ENCODE measurements at places on chromosomes 5 and 9. TPM values are rescaled to one million over a fixed set of nuclear protein-coding genes. Genes with fewer than 3 reads are reported as not detected.

Gene LCN9
- total RNA-seq, result not detected

Gene IFNB1
- total RNA-seq, result not detected

Gene NUTM2G
- total RNA-seq, result not detected

Gene PCDHA8
- not detected for total RNA-seq

Gene FBP1
- total RNA-seq, result not detected

DNA sequence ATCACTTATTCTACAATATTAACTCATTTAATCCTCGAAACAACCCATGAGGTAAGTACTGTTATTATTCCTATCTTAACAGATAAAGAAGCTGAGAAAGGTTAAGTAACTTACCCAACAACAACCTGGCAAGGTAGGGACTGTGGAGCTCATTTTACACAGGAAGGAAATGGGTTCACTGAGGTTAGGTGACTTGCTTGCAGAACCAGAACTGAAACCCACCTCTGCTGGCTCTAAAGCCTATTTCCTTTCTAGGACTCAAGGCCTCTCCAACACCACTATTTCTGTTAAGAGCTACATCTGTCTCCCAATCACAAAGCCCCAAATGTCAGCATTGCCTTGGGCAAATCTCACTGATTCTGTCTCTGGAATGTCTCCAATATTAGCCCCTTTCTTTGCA lies 38.9 kb upstream of the IFNK start:
- H3K27me3 ChIP-seq, result no peaks in the 10 kb centered on the region
- H3K27ac ChIP-seq, result no peak overlapping the region
- no peaks in the 10 kb centered on the region for H3K4me1 ChIP-seq
- H3K4me3 ChIP-seq, result no peak overlapping the region

DNA sequence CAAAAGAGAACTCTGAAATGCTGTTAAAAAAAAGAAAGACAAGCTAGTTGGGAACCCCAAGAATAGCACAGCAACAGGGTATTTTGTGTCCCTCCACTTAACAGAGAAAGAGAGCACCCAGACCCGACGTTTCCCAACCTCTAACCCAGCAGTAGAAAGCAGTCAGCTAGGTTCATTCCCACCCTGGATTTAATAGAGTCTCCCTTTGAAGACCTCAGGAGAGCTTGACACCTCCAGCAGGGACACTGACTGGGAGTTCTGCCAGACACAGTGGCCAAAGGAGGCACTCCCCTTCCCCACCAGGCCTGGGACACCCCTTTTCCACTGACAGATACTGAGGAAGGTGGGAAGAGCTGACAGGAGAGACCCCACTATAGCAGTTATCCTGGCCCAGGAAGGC lies 337.5 kb upstream of the MSX2 start:
- no peak overlapping the region for H3K4me3 ChIP-seq
- no peak overlapping the region for H3K27ac ChIP-seq
- no peaks in the 10 kb centered on the region for H3K36me3 ChIP-seq
- H3K27me3 ChIP-seq, result no peaks in the 10 kb centered on the region

GRCh38 chr9:102253099-102253498 lies 514.7 kb upstream of the GRIN3A start:
- no peaks in the 10 kb centered on the region for H3K4me1 ChIP-seq
- H3K36me3 ChIP-seq, result no peaks in the 10 kb centered on the region
- DNase-seq, result no peak
- no peaks in the 10 kb centered on the region for H3K27me3 ChIP-seq
- H3K27ac ChIP-seq, result no peak overlapping the region

- H3K4me3 ChIP-seq, result no peak overlapping the region
- DNase-seq, result no peak
- H3K36me3 ChIP-seq, result no peaks in the 10 kb centered on the region
- H3K27me3 ChIP-seq, result no peaks in the 10 kb centered on the region
- H3K4me1 ChIP-seq, result no peaks in the 10 kb centered on the region
Measured at GRCh38 chr9:72480921-72481320, 40.5 kb upstream of the TMC1 start.

- DNase-seq, result no peak
- no peak within 1 kb of the TSS for H3K27ac ChIP-seq
- H3K36me3 ChIP-seq, result no peaks in the 10 kb centered on the region
- H3K4me1 ChIP-seq, result no peaks in the 10 kb centered on the region
Measured at GRCh38 chr5:150302301-150303069, at the start of gene ARSI. Gene ARSI (minus strand): TSS chr5:150302905. CDS start chr5:150302373, 532 bp downstream.

DNA sequence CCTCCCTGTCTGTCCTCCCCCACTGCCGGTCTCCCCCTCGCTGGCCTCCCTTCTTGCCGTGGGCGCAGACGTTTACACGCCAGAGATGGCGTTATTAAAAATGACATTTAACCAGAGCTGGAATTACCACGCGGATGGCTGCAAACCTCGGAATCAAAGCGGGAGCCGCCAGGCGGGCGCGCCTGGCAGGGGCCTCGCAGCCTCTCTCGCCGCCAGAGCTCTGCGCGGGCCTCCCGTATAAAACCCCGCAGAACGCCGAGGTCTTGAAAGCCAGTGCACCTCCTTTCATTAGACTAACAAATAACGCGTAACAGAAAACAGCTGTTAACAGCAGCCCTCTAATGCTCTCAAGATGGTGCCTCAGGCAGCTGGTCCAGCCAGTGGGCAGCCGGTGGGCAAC lies 10.2 kb downstream of the PRRX2 start:
- no peaks in the 10 kb centered on the region for H3K36me3 ChIP-seq
- H3K27ac ChIP-seq, result no peak overlapping the region
- H3K4me1 ChIP-seq, result no peaks in the 10 kb centered on the region
- no peak for DNase-seq
- H3K4me3 ChIP-seq, result no peak overlapping the region
- no peaks in the 10 kb centered on the region for H3K27me3 ChIP-seq

GRCh38 chr9:84621811-84622210 lies 47.7 kb upstream of the NTRK2 start:
- H3K36me3 ChIP-seq, result no peaks in the 10 kb centered on the region
- no peak for DNase-seq
- H3K27ac ChIP-seq, result no peak overlapping the region
- H3K27me3 ChIP-seq, result no peaks in the 10 kb centered on the region
- no peak overlapping the region for H3K4me3 ChIP-seq

- H3K27ac ChIP-seq, result no peak overlapping the region
- H3K4me3 ChIP-seq, result no peak overlapping the region
- H3K4me1 ChIP-seq, result no peaks in the 10 kb centered on the region
- H3K27me3 ChIP-seq, result no peaks in the 10 kb centered on the region
Measured at GRCh38 chr5:94442991-94443390, 175.4 kb downstream of the KIAA0825 start.

- no peaks in the 10 kb centered on the region for H3K36me3 ChIP-seq
- H3K4me3 ChIP-seq, result no peak overlapping the region
- no peak for DNase-seq
Measured at GRCh38 chr5:101346906-101347305, 443.8 kb upstream of the ST8SIA4 start.

DNA sequence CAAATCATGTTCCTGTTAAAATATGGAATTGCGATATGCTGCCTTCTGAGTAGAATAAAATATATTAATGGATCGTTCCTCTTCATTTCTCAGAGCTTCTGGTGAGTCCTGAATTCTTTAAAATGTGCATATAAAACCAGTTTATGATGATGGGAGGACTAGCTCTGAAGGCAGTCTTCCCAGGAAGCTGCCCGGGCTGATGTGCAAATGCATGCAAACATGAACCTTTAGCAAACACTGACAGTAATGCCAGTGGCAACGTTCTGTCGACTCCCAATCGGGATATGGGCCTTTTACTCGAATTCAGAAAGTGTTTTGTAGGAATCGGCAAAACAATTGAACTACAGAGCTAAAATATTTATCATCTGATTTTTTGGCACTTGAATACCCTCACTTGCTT lies 93.6 kb downstream of the TLE4 start:
- H3K4me3 ChIP-seq, result no peak overlapping the region
- no peak overlapping the region for H3K27ac ChIP-seq
- H3K27me3 ChIP-seq, result no peaks in the 10 kb centered on the region
- 0 out of 2 replicates have a peak, but pooled peaks cover 11% of the 10 kb centered on the region for H3K36me3 ChIP-seq
- DNase-seq, result no peak
- H3K4me1 ChIP-seq, result peaks cover 12% of the 10 kb centered on the region

Data from Karpas-422 (cell line).